NCI-H1105 treated with DMSO at 0.1 percent for 48 hours (cell line): ENCODE measurements at places on chromosomes 12 and 14.

DNA sequence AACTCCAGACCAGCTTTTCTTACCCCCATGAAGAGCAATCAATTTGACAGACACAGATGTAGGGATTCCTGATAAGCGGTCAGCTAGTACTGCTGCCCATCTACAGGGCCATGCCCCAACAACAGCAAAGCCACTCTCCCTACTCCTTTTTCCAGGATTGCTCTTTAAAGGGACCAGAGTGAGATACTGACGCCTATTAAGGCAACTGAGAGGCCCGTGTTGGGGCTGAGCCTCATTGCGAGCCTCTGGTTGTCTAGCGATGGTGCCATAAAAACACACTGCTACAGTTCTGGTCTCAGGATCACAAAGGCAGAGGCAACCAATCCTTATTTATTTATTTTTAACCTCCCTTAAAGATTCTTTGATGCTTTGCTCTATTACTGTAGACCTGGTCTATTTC lies 31.1 kb downstream of the AK7 start:
- DNase-seq = no peak

- DNase-seq = no peak
Measured at GRCh38 chr12:109247831-109248654, 61.0 kb downstream of the FOXN4 start.

- DNase-seq = no peak
Measured at GRCh38 chr14:49286257-49286983, 299.8 kb downstream of the RPS29 start.

- no peak for DNase-seq
Measured at GRCh38 chr14:24959791-24960331, 90.1 kb downstream of the STXBP6 start.

GRCh38 chr12:121038861-121039668 lies at the start of gene OASL:
Gene OASL, minus strand, starts transcription at chr12:121039246. Its CDS starts 275 bp downstream, at chr12:121038971.
- no peak for DNase-seq

DNA sequence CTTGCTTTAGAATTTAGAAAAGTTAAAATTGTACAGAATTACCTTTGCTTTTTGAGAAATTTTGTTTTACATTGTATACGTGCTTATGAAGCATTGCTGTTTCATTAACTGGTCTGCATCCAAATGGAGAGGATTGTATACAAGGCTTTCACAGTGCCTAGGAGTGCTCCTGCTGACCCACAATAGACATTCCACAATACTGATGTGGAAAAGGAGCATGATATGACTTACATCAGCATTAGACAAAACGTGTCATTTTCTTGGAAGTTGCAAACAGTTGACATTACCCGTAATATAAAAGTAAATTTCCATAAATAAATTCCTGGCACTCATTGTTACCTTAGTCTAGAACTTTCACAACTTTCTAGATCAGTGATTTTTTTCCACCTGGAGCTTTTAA lies 1.9 kb downstream of the PRKD1 start:
- DNase-seq = no peak

DNA sequence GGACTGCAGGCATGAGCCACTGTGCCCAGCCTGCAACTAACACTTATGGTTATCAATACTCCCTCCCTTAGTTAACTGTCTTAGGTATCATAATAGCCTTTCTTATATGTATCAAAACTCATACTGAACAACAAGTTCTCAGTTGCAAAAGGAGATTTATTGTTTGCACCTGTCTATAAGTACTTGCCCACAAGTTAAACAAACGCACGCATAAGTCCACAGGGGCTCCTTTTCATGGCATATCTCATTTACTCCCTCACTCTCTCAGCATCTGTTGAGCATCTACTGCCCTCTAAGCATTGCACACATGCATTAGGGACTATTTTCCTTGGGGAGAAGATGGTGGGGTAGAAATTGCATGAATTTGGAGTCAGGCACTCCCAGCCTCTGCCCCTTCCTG lies 46.7 kb upstream of the CORO1C start:
- DNase-seq = no peak

GRCh38 chr14:73576391-73576790 lies 7.4 kb downstream of the ACOT2 start:
- no peak for DNase-seq

GRCh38 chr12:112524676-112525425 lies 106.1 kb downstream of the PTPN11 start:
- DNase-seq = no peak

DNA sequence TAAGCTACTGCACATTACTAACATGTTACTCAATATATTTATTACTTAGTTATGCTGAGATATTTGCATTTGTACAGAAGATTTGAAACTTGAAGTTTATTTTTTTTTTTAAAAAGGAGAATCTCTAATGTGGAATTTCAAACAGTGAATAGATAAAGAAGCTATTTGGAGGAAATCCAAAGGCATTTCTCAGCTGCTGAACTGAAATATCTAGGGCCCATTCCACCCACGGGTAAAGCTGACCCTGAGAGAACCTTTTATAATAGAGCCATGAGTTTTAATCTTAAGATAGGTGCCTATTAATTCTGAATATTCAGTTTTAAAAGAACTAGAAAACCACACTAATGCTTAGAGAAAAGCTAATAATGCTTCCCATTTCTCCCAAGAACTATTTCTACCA lies 225.4 kb upstream of the CAND1 start:
- no peak for DNase-seq
